Bronchus fibroblast of lung (primary cell): ENCODE measurements at places on chromosomes 5 and 9. TPM values are rescaled to one million over a fixed set of nuclear protein-coding genes. Genes with fewer than 3 reads are reported as not detected.

The TMEM232 gene
- 0.45 and 2.2 TPM in 2 replicates for total RNA-seq

The SPINK7 gene
- not detected in 2 replicates for total RNA-seq

The CARD6 gene
- 1.8 and 2.4 TPM in 2 replicates for total RNA-seq

The TSLP gene
- total RNA-seq, result 1.2 and 1.3 TPM in 2 replicates

The PALM2AKAP2 gene
- total RNA-seq, result 0.67 and 2.1 TPM in 2 replicates

The PDCD1LG2 gene
- 3.0 and 4.9 TPM in 2 replicates for total RNA-seq

The SEPTIN8 gene
- total RNA-seq, result 41.9 and 45.1 TPM in 2 replicates

The TAF11L5 gene
- not detected in 2 replicates for total RNA-seq

The PRSS3 gene
- 1.3 and 3.7 TPM in 2 replicates for total RNA-seq

The IRX1 gene
- total RNA-seq, result not detected in 2 replicates

The SHC3 gene
- 3.9 and 6.9 TPM in 2 replicates for total RNA-seq

The LVRN gene
- total RNA-seq, result under 0.01 TPM in 2 replicates

The TMEFF1 gene
- total RNA-seq, result 1.3 and 1.5 TPM in 2 replicates

The SLC45A2 gene
- total RNA-seq, result under 0.01 TPM in 1 of 2 replicates, not detected in the other

The ZDHHC11 gene
- 0.34 and 0.59 TPM in 2 replicates for total RNA-seq

The RGS14 gene
- total RNA-seq, result 5.1 and 13.1 TPM in 2 replicates

The TLX3 gene
- total RNA-seq, result not detected in 2 replicates

The ENTPD2 gene
- not detected in 2 replicates for total RNA-seq

The SPINK13 gene
- not detected in 2 replicates for total RNA-seq

The ARL14EPL gene
- 0.17 TPM in 1 of 2 replicates, not detected in the other for total RNA-seq

The CDC20B gene
- not detected in 2 replicates for total RNA-seq

The OGN gene
- total RNA-seq, result 0.15 and 0.17 TPM in 2 replicates

The CD14 gene
- 0.17 TPM in 1 of 2 replicates, not detected in the other for total RNA-seq

The OLFM1 gene
- total RNA-seq, result 0.17 TPM in 1 of 2 replicates, not detected in the other

The TTC23L gene
- total RNA-seq, result under 0.01 TPM in 1 of 2 replicates, not detected in the other

The QRFP gene
- total RNA-seq, result not detected in 2 replicates

The P4HA2 gene
- 54.0 and 59.6 TPM in 2 replicates for total RNA-seq

The RASEF gene
- under 0.01 TPM in 1 of 2 replicates, not detected in the other for total RNA-seq

The GLRA1 gene
- not detected in 2 replicates for total RNA-seq

The FREM1 gene
- total RNA-seq, result 0.17 and 0.30 TPM in 2 replicates

The ACO1 gene
- total RNA-seq, result 50.8 and 52.9 TPM in 2 replicates

The HTR1A gene
- not detected in 2 replicates for total RNA-seq

The POLK gene
- total RNA-seq, result 13.2 and 17.5 TPM in 2 replicates

The DOK3 gene
- total RNA-seq, result 0.17 and 0.74 TPM in 2 replicates

The OR1J2 gene
- total RNA-seq, result not detected in 2 replicates

The AQP7 gene
- not detected in 2 replicates for total RNA-seq

The LCN15 gene
- not detected in 2 replicates for total RNA-seq

The C5orf46 gene
- total RNA-seq, result not detected in 2 replicates

The GPRIN1 gene
- total RNA-seq, result 9.2 and 9.7 TPM in 2 replicates

The PHF24 gene
- total RNA-seq, result 0.17 and 0.74 TPM in 2 replicates

The CDX1 gene
- not detected in 2 replicates for total RNA-seq

The BNC2 gene
- total RNA-seq, result 16.3 and 23.9 TPM in 2 replicates

The IFNA13 gene
- total RNA-seq, result not detected in 2 replicates

The C9orf43 gene
- 0.45 TPM in 1 of 2 replicates, not detected in the other for total RNA-seq

The MAMDC4 gene
- total RNA-seq, result 2.5 and 3.0 TPM in 2 replicates

The HIGD2A gene
- total RNA-seq, result 116 and 141 TPM in 2 replicates

The MAT2B gene
- 84.7 and 90.6 TPM in 2 replicates for total RNA-seq

The ZFP37 gene
- total RNA-seq, result 1.2 and 1.5 TPM in 2 replicates

The CCL27 gene
- total RNA-seq, result not detected in 2 replicates

The OSMR gene
- total RNA-seq, result 19.9 and 21.0 TPM in 2 replicates

The SH3GL2 gene
- 0.30 and 0.34 TPM in 2 replicates for total RNA-seq

The NUTM2G gene
- total RNA-seq, result not detected in 2 replicates

The SHB gene
- 13.4 and 14.4 TPM in 2 replicates for total RNA-seq
